Amygdala (tissue), 56 donors: ENCODE measurements at places on chromosomes 2 and 18.

GRCh38 chr2:111149882-111150455 lies 29.3 kb downstream of the BCL2L11 start:
- DNase-seq: no peak

GRCh38 chr2:120794716-120795115 lies 59.0 kb downstream of the GLI2 start:
- no peak for DNase-seq

- no peak for DNase-seq
These were observed 635 bp upstream of the ADRA2B start for GRCh38 chr2:96116879-96117533.

GRCh38 chr18:63267975-63268721 lies 51.4 kb downstream of the BCL2 start:
- no peak for DNase-seq

DNA sequence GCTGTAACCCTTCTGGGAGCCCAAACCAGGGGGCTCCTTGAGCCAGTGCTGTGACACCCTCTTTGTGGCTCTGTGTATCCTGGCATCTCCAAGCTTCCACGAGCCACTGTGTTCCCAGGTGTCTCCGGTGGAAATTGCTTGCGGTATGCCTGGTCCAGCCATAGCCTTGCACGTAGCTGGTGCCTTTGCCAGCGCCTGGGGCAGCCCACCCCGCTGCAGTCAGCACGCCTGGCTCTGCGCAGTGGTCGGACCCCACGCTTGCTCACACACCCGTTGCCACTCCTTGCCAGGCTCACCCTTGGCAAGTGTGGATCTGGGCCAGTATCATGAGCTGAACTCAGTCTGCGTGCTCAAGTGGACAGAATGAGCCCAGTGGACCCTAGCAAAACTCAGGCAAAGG lies 152.3 kb downstream of the MBD5 start:
- no peak for DNase-seq

- peak; percentile 29 for DNase-seq
These were observed 89.4 kb downstream of the DGKD start for GRCh38 chr2:233443511-233444183.

GRCh38 chr2:217958206-217958883 lies 44.5 kb downstream of the TNS1 start:
- no peak for DNase-seq

GRCh38 chr2:75007061-75007460 lies 48.6 kb downstream of the POLE4 start:
- no peak for DNase-seq

DNA sequence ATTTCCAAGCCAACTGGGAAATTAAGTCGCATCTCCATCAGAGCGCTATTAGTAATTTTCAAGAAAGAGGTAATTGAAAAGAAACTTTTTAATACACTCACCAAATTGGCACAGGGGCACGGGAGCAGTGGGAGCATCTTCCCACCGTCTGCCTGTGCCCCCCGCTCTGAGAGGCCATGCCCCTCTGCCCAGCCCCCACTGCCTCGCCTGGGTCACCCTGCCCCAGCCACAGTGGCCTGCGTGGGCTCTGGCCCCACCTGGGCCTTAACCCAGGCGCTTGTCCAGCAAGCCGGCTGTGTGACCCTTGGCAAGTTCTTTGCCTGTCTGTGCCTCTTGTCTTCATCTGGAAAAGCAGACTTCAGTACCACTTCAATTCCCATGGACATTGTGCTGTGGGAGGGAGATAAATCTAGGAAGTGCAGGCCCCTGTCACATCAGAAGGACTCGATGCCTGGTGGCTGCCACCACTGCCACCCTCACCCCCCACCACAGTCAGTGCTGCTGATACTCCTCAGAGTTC lies 31.9 kb downstream of the GLI2 start:
- no peak for DNase-seq

DNA sequence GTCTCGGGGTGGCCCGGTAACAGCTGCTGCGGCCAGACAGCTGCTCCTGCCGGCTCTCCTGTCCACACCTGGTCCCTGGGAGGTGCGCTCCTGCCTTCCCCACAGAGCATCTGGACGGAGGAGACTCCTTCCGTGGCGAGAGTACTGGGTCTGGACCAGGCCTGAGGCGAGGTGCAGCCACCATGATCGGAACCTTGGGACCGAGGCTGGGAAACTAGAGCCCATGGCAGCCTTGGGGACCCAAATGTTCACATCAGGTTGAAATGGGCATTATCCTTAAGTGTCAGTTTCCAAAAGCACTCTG lies 628 bp downstream of the GIGYF2 start:
- DNase-seq: no peak

DNA sequence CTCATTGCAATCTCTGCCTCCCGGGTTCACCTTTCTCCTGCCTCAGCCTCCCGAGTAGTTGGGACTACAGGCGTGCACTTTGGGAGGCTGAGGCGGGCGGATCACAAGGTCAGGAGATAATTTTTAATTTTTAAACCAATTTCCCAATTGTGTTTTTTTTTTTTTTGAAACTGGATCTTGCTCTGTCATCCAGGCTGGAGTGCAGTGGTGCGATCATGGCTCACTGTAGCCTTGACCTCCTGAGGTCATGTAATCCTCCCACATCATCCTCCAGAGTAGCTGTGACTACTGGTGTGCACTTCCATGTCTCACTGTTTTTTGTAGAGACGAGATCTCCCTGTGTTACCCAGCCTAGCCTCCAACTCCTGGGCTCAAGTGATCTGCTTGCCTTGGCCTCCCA lies 49.3 kb downstream of the GLS start:
- DNase-seq: no peak

- no peak for DNase-seq
These were observed 75.8 kb downstream of the ACTR3 start for GRCh38 chr2:113965644-113966043.

DNA sequence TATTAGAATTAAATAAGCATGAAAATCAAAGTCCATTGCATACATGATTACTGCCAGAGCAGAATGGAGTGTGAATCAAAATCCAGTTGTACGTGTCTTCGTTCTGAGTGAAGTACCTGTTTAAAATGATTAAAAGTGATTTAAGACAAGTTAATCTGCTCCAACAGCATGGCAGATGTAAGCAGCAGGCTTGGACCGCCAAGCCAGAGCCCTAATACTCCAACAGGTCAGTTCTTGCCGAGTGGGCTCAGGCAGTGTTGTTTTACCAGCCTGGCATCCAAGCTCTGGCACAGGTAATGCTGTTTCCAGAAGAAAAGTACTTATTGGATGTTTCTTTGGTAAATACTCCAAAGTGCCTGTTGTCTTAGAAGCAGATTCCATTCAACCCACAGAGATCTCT lies 171.4 kb upstream of the EPAS1 start:
- no peak for DNase-seq
